Activated naive CD4-positive, alpha-beta T cell treated with anti-CD3 and anti-CD28 coated beads, Interleukin-2, amount 50 U/mL, for 72 hours (primary cell): ENCODE measurements at places on chromosomes 7 and 10. TPM values are rescaled to one million over a fixed set of nuclear protein-coding genes. Genes with fewer than 3 reads are reported as not detected.

- no peak for DNase-seq
Observed at GRCh38 chr7:122217125-122217524, 73.1 kb upstream of the AASS start.

GRCh38 chr7:33698692-33699128 lies 206.6 kb upstream of the BMPER start:
- DNase-seq, result no peak

DNA sequence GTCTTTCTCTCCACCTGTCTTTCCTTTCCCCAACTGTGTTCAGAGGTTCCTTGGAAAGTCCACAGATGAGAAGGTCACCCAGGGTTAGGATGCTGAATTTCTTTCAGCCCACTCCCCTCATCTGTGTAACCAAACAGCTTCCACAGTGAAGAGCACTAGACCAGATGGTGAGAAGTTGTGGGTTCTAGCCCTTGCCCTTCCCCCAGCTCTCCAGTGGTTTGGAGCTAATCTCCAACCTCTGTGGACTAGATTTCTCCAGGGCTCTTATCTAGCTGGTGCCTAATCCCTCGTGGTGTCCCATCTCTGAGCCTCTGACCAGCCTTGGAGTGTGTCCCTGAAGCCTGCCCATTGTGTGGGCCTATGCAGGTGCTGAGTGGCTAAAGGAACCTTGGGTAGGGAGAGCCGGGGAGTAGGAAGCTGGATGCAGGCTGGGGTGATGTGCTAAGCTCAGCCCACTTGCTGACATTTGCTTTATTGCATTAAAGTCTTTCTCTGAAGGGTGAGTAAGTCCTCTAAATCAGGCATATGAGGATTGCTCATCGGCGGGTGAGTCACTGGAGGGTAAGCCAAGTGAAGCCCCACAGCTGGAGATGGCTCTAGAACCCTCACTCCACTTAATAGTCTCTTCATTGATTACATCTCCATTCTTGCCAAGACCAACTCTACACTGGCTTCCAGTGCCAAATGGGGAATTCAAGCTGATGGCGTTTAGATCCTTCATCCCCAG lies 14.9 kb downstream of the DUSP5 start:
- peak; percentile 42 for DNase-seq

DNA sequence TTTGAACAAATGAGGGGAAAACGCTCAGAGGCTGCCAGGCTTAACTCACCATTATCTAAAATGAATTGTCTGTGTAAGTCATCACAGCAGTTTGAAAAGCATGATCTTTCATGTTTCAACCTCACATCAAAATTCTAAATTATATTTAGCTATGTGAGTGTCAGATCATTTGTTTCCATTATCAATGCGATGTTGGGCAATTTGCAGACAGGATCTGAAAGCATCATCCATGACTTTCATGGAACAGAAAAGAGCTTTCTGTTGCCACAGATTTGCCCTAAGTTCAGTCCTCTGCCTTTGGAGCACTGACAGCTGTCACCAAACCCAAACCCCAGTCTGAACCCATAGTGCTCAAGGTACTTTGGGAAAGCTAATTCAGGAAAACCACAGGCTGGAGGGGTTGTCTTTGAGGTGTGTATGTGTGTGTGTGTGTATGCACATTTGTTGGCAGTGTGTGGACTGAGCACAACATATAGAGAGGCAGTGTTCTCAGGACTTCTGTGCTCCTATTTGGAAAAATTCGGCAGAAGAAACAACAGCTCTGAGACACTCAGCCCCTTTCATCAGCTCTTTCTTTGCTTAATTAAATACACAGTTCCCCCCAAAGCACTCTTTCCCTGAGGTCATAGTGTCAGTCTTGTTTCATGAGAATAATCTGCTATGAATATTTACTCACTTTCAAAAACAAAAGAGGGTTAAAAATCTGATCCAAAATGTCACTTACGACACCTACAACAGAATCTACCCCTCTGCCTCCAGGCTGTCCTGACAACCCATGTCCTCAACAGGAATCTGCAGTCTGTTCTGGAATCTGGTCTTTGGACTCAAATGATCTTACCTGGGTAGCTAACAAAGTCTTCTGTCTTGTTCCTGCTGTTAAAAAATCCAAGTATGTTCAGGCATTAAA lies 188.5 kb upstream of the KLF14 start:
- DNase-seq, result no peak

- no peak for DNase-seq
Observed at GRCh38 chr7:107622894-107623293, 37.7 kb upstream of the SLC26A4 start.

GRCh38 chr7:27215356-27215755 lies 15.5 kb upstream of the HOXA13 start:
- no peak for DNase-seq

The MOGAT3 gene
- total RNA-seq, result not detected

DNA sequence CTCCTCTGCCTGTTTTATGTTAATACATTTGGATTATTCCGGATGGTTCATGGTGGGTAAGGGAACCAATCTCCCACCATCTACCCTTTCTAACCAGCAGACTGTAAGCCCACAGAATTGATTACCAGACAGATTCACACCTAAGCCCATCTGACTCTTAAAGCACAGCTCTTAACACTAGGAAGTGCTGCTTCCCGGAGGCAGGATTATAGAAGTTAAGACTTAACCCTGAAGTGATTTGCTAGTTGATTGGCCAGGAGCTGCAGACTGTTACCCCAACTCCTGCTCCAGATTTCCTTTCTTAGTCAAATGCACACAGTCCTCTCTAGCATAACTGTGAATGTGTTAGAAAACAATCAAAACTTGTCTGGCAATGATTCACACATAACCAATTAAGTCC lies 221.7 kb downstream of the CDK14 start:
- DNase-seq, result no peak

The DGKB gene
- not detected for total RNA-seq

GRCh38 chr7:922334-923107 lies 32.0 kb downstream of the ADAP1 start:
- DNase-seq, result no peak

DNA sequence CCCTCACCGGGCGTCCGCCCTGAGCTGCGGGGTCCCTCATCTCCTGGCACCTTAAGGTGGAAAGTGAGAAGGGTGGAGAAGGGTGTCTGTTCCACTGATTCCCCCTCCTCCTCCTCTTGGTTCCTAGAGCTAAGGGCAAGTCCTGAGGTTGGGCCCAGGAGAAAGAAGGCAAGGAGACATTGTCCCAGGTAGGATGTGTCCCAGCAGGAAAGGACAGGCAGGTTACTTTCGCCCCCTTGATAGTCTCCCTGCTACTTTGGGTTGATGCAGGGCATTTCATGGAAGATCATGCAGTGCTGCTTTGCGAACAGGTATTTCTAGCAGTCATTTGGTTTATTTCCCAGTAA lies 582 bp downstream of the STEAP2 start:
- no peak for DNase-seq

- no peak for DNase-seq
Observed at GRCh38 chr7:105792488-105793370, 83.7 kb downstream of the ATXN7L1 start.

- DNase-seq, result no peak
Observed at GRCh38 chr10:16952610-16953009, 135.4 kb upstream of the RSU1 start.

- DNase-seq, result no peak
Observed at GRCh38 chr7:145331522-145331921, 495.7 kb upstream of the TPK1 start.

- no peak for DNase-seq
Observed at GRCh38 chr7:135320268-135320667, 86.6 kb downstream of the STRA8 start.

- DNase-seq, result no peak
Observed at GRCh38 chr7:116569737-116570136, 44.9 kb downstream of the CAV1 start.

DNA sequence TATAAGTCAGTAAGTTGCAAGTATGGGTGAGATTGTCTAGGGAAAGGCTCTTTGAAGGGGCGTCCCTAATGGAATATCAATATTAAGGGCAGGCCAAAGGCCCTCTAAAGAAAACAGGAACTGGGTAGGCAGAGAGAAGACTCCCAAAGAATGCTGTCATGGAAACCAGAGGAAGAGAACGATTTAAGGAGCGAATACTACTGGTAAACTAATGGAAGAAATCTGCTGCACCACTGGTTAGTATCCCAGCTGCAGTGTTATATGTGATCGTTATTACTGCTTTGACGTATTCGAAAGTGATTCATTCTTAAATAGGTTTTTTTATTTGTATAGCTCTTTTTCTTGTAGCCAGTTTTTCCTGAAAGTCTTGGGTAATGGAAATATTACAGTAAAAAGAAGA lies 1.3 kb downstream of the CASP2 start:
- DNase-seq, result no peak
